Keratinocyte (primary cell): ENCODE measurements at places on chromosomes 4 and X.
A peak's percentile ranks its signal among the peaks of the same experiment; 100 is the strongest.

- DNase-seq: no peak
Measured at GRCh38 chr4:36208893-36209473, 35.3 kb downstream of the ARAP2 start.

- DNase-seq: no peak
Measured at GRCh38 chr4:139242511-139243051, 37.4 kb downstream of the MGARP start.

- DNase-seq: no peak
Measured at GRCh38 chr4:117014236-117014635, 71.1 kb downstream of the TRAM1L1 start.

GRCh38 chr4:35739308-35739707, 505.0 kb downstream of the ARAP2 start:
- no peak for DNase-seq

- no peak for DNase-seq
Measured at GRCh38 chrX:52277666-52278065, 91.2 kb upstream of the XAGE2 start.

DNA sequence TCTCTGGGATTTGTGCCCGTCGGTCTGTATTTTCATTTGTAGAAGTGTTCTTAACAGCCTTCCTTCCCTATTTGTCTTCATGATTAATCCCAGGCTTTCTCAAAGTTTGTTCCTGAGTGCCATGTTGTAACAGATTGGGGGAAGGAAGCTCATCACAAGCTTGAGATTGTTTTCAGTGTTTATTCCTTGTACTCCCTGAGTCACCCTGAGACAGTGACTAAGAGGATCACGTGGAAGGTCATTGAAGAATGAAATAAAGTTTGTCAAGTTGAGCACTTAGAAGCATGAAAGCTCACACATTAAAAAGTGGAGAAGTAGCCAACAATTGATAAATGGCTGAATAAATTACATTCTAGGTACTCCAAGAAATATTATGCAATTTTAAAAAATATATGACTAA, 153.5 kb upstream of the FAM241A start:
- no peak for DNase-seq

- DNase-seq: no peak
Measured at GRCh38 chrX:134377537-134377936, 82.4 kb upstream of the HPRT1 start.

DNA sequence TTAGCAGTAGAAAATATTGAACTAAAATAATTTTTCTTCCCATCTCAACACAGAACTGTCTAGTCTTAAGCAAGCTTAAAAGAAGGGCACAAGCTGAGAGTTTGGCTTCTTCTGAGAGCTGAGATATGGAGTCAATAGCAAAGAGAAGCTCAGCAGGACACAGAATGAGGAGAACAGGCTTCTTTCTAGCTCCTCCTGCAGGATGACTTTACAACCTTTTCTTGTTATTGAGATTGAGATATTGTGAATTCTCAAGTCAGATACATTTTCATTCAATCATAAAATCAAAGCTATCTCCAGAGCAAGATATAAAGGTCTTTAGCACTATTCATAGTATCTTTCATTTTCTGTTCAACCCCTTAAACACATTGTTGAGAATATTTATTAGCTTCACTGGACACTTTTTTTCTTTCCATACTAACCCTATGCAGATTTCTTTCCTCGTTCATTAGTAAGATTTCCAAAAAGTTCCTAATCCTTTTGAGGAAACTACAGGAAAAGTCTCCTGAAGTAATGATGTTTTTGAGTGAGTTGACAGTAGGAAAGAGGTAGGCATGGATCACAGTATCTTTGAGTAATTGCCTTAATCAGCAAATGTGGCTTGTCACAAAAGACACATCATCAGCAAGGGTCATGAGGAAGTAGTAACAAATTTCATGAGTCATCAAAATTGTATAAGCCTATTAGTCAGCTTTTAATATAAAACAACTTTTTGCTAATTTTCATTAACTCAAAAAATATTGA, 17.8 kb upstream of the CXCL3 start:
- DNase-seq: no peak

DNA sequence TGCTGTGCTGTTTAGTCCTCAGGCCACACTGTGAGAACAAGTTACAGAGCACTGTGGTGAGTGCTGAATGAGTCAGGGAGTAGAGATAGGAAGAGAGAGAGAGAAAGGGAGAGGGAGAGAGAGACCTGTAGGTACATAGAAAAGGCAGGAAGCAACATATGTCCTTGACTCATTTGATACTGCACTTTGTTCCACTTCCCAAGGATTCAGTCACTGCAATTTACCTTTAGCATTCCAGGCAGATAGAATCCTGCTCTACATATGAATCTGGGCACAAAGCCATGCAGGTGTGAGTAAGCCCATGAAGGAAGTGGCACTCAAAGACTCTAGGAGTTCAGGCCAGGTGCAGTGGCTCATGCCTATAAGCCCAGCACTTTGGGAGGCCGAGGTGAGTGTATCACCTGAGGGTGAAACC, 1.0 kb upstream of the DAPP1 start:
- peak; percentile 99 for DNase-seq

DNA sequence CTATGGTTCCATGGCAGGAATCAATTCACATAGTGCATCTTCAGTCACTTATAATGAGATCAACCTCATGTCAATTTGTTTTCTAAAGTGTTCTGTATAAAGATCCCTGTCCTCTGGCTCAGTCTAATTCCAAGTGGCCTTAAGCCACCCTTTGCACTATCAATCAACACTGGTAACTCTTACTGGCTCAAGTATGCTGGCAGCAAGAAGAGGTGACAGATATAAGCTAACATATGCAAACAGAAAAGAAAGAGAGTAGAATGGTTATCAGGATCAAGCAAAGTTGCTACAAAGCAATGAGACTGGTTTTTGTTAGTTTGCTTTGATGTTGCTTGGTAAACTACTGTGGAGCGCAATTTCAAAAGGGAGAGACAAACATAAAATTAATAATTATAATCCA, 67.0 kb downstream of the AMMECR1 start:
- DNase-seq: no peak

GRCh38 chrX:68889249-68889648, 60.4 kb downstream of the EFNB1 start:
- no peak for DNase-seq

- peak; percentile 21 for DNase-seq
Measured at GRCh38 chrX:152926279-152926678, 28.4 kb downstream of the ZNF185 start.

- DNase-seq: no peak
Measured at GRCh38 chr4:87075876-87076275, 141.1 kb downstream of the AFF1 start.

DNA sequence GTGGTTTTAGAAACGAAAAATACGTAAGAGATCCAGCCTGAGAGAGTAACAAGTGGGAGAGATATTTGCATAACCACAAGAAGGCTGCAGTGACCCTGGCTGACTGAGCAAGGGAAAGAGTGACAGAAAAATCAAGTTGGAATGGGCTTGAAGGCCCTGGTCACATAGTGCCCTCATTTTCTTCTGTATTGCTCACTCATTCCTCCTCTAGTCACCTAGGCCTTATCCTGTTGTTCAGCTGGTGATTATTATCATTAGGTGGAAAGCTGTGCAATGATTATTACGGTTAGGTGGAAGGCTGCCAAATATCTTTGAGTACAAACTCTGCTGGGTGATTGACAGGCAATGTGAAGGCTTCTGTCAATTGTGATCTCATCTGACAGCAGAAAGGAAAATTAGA, 2384.1 kb downstream of the PCDH7 start:
- no peak for DNase-seq

GRCh38 chr4:103158760-103159159, 39.4 kb downstream of the CENPE start:
- no peak for DNase-seq

DNA sequence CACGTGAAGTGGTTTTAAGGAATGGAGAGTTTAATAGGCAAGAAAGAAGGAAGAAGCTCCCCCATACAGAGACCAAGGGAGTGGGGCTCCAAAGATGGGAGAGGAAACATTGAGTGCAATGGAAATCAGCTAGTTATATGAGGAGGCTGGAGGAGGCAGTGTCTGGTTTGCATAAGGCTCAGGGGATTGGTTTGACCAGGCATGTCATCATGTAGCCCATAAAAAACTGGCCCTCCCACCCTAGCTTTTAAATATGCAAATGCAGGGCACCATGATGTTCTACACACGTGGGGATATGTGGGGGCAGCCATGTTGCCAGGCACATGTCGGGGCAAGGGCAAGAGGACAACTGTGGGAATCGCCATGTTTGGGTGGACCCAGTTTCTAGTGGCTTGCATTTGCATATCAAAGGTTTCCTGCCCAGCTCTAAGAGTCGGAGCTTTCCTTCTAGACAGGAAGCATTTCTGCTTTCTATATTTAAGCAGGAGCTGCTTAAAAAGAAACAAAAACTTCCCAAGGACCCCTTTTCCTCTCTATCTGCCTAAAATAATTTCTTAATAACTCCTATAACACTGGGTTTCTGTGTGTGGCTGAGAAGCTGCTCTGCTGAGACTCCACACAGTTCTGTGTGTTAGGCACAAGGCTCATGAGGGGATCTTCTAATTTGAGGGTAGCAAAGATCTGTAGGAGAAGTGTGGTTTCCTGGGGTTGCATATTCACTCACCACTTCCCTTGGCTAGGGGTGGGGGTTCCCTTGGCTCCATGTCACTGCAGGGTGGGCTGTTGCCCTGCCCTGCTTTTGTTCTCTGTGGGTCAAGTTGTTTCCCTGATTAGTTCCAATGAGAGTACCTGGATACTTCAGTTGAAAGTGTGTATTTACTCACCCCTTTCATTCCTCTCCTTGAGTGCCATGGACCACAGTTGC, 113.5 kb downstream of the VSIG4 start:
- no peak for DNase-seq

- no peak for DNase-seq
Measured at GRCh38 chr4:53587135-53587534, 4.2 kb downstream of the LNX1 start.

- peak; percentile 87 for DNase-seq
Measured at GRCh38 chr4:176988226-176988625, 195.5 kb upstream of the VEGFC start.

- no peak for DNase-seq
Measured at GRCh38 chr4:164937576-164938270, 39.7 kb downstream of the TRIM61 start.

DNA sequence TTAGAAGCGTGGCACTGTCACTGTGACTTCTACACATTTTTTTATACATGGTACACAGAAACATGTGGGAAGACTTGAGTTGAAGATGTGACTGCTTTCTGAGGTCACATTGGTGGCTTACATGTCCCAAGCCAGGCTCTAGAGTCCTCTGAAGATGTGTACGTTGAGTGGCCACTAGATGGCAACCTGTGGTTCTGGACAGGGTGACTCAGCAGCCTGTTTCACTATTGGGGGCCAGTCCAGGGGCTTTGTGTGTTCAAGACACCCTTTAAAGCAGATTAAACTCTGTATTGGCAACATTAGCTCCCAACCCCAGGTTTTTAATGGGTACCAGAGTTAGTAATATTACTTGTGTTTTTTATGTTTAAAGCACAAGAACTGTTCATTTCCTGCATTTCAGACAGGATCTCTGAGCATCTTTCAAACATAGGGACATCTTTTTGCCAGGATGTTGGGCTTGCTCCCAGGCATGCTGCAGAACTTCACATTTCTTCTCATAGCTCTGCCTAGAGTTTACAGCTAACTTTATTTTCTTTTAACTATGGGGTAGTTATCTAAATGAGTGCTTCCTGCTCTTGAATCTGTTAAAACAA, 53.0 kb downstream of the DCUN1D4 start:
- peak; percentile 28 for DNase-seq

DNA sequence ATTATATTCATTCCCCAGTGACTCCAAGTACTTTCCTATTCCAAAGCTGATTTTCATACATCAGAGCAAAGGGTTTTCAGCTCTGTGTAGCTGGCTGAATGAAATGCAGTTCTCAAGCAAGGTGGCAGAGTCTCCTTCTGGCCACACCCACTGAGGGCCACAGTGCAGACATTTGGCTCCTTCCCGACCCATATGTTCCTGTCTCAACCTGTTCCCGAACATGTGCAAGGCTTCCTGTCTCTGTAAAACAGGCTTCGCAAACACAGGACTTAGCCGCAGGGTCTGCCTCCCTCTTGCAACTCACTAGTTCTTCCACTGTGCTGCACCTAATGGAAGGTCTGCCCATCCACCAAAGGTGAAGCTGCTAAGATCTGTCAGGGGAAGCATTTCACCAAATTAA, 249.2 kb downstream of the MID1IP1 start:
- DNase-seq: peak; percentile 56
